NCI-H69 (cell line): ENCODE measurements at places on chromosomes 2 and 18.

- DNase-seq: no peak
These were observed 137.7 kb upstream of the PKDCC start for GRCh38 chr2:41910126-41910525.

DNA sequence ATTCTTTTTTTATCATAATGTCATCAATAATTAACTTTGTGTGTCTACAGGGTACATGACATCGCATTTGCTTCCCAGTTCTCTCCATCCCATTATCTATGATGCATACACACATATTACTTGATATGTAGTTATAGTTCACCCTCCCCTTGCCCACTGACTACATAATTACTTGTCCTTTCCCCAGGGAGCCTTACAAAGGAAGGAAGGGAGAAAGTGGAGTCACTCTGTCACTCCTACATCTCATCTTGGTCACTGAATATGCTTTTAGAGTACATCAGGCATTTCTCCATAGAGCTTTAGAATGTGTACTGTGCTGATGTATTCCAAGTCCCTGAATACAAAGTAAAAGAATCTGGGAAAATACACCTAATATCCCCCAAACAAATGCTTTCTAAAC, 6.0 kb upstream of the DTNA start:
- peak; percentile 93 for DNase-seq

DNA sequence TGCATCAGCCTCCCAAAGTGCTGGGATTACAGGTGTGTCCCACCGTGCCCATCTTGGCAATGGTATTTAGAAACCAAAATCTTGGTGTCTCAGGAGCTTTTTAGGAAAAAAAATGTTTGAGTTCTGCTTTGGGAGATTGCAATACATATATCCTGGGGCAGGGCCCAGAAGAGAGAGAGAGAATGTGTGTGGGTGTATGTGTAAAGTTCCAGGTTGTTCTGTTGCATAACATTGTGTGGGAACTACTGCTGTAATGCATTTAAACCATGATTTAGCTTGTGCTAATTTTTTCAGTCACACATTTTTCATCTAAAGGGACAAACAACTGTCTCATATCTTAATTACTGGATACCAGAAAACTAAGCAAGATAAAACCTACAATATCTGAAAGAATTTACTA, 70.8 kb upstream of the NABP1 start:
- no peak for DNase-seq

DNA sequence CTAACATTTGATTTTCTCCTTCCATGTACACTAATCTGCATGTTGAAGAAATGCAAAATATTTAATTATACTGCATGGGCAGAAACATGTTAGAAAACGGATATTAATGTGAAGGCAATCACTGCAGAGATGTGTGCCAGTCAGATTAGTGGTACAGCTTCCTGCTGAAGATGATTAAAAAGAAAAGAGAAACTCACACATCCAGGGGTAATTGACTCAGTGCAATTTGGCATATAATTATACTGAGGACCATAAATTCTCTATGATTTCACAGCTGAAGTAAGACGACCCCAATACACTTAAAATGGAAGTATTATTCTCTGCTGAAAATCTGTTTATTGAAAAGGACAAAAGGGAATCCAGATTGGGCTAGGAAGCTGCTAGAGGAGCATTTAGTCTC, 243.4 kb downstream of the TGIF1 start:
- peak; percentile 73 for DNase-seq

DNA sequence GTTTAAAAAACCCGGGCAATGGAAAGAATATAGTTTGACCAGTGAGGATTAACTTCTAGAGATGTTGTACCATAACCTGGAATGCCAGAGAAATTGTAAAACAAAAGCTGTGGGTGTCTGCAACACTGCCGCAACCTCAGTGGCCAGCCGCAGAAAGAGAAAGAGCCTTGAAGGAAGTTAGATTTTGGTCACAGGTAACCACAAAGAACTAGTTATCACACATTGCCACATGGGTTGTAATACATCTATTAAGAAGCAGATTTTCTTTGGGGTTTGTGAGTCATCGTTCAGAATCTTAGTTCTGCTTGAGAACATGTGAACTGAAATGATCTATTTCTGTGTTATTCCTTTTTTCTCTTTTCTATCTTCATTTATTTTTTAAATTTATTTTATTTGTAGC, 222.9 kb upstream of the AGAP1 start:
- DNase-seq: no peak

- no peak for DNase-seq
These were observed 399.0 kb upstream of the HNRNPA3 start for GRCh38 chr2:176813621-176814049.

DNA sequence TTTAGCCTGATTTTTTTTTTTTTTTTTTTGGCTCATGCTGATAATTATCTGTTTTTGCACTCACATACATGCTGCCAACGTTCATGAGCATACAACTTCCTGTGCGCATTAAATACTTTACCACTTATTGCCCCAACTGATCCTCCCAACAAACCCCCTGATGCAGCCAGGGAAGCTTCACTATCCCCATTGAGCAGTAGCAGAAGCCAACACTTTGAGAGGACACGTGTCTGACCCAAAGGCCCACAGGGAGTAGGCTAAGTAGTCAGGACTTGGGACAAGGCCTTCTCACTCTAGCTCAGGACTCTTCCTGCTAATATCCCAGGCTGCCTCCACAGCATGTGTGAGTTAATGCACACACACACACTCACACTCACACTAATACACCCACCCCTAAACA, 36.2 kb upstream of the MAT2A start:
- no peak for DNase-seq

DNA sequence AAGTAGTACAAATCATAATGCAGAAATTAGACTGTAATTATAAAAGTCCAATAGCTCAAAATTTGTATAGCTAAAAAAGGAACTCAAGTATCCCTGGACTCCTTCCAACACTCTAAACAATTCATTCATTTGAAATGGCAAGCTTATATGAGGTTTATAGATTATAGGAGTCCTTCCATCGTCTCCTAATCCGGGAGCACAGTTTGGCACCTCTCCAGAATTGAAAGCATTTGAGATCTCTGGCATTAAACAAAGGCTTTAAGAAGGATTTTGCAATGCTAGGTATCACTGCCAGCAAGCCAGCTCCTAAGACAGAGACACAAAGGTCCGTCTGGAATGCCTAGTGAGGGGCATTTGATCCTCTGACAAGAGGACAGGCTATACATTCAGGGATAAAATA, 90.9 kb downstream of the ACVR1 start:
- DNase-seq: peak; percentile 79

GRCh38 chr2:212361174-212361756, 177.3 kb downstream of the ERBB4 start:
- DNase-seq: peak; percentile 89

DNA sequence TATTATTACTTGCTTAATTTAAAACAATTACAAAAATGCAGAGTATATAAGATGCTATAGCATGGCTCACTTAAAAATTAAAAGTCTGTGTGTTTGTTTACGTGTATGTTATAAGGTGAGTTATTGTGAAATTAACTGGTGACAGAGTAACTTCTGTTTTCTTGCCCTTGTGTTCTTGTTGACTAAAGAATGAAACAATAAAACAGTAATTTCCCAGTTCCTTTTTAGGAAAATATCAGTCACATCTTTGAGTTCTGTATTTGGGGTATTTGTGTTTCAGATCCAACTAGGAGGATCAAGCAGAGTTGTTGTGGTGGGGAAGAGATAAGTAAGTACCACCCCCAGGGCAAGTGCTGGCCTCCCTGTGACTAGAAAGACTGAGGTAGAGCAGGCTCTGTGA, 143.6 kb downstream of the CCDC148 start:
- no peak for DNase-seq

DNA sequence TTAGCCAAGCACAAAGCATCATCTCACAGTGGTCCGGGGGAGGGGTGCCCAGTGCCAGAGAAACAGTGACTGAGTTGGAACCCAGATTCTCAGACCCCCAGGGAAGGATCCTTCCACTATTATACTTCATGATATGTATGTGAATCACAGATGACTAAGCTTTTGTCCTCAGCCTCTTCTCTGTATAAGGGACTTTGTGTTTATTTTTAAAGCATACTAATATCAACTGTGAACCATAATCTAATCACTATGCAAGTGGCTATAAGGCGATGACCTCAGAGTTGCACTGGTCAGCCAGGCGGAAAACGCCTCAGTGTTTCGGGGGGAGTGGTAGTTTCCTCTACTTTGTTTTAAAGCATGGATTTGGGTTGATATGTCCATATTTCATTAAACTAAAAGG, 160.4 kb upstream of the TMEM200C start:
- no peak for DNase-seq

- DNase-seq: no peak
These were observed 102.3 kb upstream of the EPB41L5 start for GRCh38 chr2:119910566-119910965.

GRCh38 chr2:51299370-51299769, 267.4 kb upstream of the NRXN1 start:
- no peak for DNase-seq

- no peak for DNase-seq
These were observed 73.1 kb upstream of the DSG1 start for GRCh38 chr18:31244771-31245394.

- DNase-seq: peak; percentile 91
These were observed 385.2 kb downstream of the CDH7 start for GRCh38 chr18:66136039-66136438.

- DNase-seq: no peak
These were observed 65.4 kb downstream of the TRIP12 start for GRCh38 chr2:229856413-229856812.

DNA sequence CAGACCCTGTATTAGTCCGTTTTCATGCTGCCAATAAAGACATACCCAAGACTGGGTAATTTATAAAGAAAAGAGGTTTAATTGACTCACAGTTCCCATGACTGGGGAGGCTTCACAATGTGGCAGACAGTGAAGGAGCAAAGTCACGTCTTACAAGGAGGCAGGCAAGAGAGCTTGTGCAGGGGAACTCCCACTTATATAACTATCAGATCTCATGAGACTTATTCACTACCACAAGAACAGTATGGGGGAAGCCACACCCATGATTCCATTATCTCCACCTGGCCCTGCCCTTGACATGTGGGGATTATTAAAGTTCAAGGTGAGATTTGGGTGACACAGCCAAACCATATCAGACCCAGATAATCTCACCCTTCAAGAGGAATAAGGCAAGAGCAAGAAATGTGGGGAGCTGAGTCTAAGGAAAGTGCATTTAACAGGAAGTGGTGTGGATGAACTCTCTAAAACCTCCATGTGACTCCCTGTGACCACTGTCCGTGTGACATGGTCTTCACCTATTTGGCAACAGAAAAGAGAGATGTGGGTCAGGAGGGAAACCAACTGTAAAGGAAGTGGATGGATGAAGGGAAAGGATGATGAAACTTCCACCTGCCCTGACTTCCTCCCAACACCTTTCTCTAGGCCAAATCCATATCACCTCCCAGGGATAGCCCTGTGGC, 110.6 kb downstream of the ATL2 start:
- DNase-seq: no peak

GRCh38 chr18:22678486-22678885, 254.6 kb upstream of the RBBP8 start:
- DNase-seq: no peak

DNA sequence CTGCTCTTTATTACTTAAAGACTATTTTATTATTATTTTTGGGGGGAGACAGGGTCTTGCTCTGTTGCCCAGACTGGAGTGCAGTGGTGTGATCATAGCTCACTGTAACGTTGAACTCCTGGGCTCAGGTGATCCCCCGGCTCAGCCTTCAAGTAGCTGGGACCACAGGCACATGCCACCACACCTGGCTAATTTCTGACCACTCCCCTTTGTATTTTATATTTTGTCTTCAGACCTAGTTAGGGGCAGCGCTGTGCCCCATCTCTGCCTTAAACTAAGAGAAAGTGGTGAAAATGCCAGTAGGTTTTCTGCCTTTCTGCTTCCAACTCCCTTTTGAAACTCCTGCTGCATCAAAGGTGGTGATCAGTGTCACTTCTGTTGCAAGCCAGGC, 82.5 kb downstream of the LPIN1 start:
- no peak for DNase-seq

GRCh38 chr2:169272010-169272409, 90.3 kb downstream of the LRP2 start:
- no peak for DNase-seq

GRCh38 chr2:39203382-39203781, 40.4 kb downstream of the CDKL4 start:
- no peak for DNase-seq

DNA sequence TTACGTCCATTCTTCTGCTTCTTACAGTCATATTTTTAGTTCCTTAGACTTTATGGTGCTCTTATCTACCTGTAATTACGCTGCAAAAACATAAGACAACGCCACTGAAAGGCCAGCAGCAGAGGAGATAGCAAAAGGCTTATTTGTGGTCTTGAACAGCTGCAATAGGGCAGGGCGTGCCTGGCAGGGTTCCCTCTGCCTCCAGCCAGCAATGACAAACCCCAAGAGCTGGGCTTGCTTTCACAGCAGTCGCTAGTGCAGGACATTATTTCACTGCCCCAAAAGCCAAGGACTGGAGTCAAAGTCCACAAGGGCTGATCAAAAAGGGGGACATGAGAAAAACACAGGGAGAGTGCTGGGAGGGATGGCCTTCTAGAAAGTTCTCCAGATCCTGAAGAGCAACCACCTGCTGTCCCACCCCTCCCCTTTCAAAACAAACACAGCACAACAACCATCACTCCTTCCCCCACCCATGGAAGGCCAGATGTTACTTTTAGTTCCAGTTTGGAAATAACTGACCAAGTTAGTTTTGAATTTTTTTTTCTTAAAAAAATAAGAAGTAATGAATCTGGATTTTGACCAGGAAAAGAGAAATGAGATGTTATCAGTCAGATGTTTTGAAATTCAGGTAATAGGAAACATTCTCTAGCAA, 127.8 kb downstream of the RBMS1 start:
- no peak for DNase-seq

DNA sequence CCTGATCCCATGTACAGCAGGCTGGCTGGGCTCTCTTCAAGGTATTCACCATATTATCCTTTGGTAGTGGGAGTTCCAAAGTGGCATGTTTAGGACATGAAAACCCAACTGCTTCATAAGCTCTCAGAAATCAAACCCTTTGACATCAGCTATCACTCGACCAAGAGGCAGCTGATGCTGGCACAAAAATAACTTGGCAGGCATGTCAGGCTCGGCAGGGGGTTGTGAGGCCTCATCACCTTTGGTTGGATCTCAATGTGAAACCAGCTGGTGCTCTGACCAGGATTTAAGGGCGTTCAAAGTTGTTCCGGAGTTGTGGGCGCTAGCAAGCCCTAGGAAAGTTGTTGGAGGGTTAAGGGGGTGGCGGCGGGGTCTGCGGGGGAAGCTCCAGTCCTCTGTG, 171.9 kb downstream of the FHOD3 start:
- DNase-seq: peak; percentile 75

- DNase-seq: no peak
These were observed 2.7 kb downstream of the USP40 start for GRCh38 chr2:233563663-233564430.
